Left ventricle myocardium inferior (tissue), 1 donor: ENCODE measurements at places on chromosomes 1 and 21.

DNA sequence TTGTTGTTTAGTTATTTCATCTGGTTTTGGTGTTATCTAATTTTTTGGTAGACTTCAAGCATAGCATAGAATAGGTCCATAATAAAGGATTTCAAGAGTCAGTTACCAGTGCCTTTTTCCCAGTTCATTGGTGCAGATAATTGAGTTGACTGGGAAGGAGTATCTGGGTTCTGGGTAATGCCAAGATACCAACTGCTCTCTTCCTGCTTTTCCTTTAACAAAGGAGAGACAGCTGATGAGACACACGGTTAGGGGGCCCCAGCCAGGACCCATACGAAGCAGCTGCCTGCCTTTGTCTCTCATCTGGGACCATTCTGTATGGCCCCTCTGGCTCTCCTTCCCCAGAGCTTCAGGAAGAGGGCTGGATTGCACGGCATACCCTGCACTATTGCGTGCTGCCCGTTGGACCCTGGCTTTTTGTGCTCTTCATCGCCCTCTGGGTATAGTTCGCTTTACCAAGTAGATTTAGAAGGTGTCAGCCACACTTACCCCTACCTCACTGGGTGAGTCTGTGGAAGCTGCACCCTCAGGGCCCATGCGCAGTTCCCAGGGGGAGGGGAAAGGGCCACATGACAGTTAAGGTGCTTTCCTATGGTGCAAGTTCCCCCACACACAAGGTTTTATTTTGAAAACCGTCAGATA is 7.0 kb downstream of the NAV1 start:
- DNase-seq: no peak

- no peak for DNase-seq
Observed at GRCh38 chr1:91591175-91591974, 90.7 kb downstream of the CDC7 start.

GRCh38 chr1:30998887-30999286 is 66.6 kb downstream of the PUM1 start:
- DNase-seq: no peak

DNA sequence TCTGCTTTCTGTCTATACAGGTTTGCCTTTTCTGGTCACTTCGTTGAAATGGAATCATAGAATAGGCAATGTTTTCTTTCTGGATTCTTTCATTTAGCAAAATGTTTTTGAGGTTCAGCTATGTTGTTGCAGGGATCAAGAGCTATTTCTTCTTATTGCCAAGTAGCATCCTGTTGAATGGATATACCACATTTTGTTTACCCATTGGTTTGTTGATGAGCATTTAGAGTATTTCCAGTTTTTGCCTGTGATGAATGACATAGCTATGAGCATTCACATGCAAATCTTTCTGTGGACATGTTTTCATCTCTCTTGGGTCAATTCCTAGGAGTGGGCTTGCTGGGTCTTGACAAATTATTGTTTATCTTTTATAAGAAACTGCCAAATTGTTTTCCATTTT is 115.5 kb downstream of the ACTL8 start:
- no peak for DNase-seq

DNA sequence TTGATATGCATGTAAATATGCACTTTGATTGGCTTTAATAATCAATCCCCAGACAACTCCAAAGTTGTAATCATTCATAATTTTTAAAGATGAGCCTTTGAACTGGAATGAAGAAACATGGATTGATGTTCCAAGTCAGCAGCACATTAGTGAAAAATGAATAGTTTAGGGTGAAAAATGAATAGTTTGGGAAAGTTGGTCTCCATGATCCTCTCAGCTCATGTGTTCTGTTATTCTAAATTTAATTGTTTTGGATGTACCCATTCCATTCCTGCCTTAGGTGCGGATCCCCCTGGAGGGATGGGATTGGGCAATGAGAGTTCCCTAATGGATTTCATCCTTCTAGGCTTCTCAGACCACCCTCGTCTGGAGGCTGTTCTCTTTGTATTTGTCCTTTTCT is at the start of gene OR2G3:
OR2G3 (plus strand) TSS at position 301 of the 400 bp plus-strand sequence; CDS start at position 301, 0 bp downstream.
- no peak for DNase-seq

- no peak for DNase-seq
Observed at GRCh38 chr1:166221316-166221715, 54.5 kb upstream of the FAM78B start.
